ENCODE measurements at places on chromosomes 1 and 21.
A peak's percentile ranks its signal among the peaks of the same experiment; 100 is the strongest.

GRCh38 chr1:39554277-39554676 lies 22.3 kb downstream of the PABPC4 start:
- DNase-seq: no peak

DNA sequence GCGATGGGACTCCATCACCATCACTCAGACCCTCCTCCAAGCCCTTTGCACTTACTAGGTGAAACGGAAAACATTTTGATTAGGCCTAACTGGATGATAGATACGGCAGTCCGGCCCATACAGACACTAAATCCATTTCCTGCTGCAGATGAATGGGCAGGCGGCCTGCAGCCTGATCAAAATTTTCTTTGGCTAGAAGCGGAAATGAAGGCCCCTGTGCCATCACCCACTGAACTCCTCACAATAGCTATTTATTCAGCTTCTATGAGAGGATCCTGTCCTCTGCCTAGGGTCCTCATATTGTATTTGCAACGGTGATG lies 200.5 kb downstream of the OMA1 start:
- no peak for DNase-seq

GRCh38 chr1:191695865-191696264 lies 462.4 kb upstream of the RGS18 start:
- DNase-seq: no peak

DNA sequence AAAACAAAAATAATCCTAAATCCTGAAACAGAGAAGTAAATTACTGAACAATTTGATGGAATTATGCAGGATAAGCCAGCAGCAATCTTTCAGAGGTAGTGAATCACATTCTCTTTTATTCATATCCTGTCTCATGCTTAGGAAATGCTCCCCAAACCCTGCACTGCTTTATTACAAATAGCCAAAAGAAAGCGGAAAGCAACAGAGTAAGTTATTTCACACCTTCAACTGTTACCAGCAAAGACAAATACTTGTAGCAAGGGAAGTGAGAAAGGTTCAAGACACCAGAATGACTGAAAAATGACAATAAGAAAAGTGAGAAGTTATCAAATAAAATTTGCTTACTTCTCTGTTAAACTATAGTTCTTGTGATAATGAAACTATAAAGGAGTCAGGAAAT lies 6.2 kb downstream of the ZRANB2 start:
- no peak for DNase-seq

GRCh38 chr1:248152056-248152827 lies 7.3 kb downstream of the OR2M5 start:
- DNase-seq: no peak

DNA sequence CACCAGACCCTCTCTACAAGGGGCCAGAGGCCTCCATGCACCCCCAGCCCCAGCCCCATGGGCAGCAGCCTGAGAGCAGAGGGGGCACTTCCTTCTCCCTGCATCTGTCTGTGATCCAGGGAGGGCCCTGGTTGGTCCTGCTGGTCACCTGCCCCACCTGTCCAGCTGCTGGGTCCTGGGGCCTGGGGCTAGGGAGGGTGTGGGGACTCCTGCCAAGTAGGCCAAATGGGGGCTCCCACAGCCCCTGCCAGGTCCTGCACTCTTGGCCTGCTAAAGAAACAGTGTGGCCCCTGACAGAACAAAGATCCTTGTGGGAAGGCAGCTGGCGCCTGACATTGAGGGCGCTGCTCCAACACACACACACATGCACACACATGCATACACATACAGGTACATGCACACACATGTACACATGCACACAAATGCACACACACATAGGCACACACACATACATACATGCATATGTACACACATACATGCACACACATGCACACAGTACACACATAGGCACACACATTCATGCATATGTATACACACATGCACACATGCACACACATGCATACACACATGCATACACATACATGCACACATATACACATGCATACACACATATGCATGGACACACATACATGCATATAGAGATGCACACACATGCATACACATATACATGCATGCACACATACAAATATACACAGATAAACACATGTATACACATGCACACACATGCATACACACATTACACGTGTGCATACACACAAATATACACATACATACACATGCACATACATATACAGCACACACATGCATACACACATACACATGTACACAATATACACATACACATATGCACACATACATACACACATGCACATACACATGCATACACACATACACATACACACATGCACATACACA lies 49.9 kb downstream of the TRPM2 start:
- no peak for DNase-seq

- DNase-seq: no peak
These were observed 166.5 kb downstream of the PRDM16 start for GRCh38 chr1:3235496-3235895.

- no peak for DNase-seq
These were observed 270.9 kb downstream of the LMO4 start for GRCh38 chr1:87599569-87599968.

GRCh38 chr1:95641386-95641785 lies 407.4 kb downstream of the RWDD3 start:
- DNase-seq: no peak

DNA sequence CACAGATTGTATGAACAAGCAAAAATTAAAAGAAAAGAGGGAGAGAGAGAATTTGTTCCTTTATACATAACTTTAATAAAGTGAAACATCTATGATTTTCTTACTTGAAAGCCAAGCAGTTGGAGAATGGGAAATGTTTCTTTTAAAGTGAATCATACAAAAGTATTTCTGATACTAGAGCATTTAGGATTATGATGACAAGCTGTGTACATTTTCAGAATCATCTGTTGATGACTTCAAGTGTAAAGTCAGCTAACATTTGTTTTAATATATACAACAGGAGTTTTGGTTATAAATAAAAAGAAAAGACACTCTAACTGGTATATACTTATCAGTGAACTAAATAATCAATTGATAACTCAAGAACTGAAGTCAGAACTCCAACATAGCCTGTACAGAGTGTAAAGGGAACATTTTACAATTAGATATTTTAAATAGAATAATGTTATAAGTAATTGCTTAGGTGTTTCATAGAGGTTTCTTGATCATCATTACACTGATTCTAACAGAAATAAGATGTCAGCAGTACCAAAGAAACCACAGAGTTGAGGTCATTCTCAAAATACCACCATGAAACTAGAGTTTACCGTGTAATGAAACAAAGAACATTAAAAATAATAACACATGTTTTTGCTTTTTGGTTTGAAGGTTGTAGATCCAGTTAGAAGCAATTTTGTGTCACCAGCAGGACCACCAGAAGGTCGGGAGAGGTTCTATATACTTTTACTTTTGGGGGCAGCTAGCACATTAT lies 103.4 kb downstream of the COL24A1 start:
- no peak for DNase-seq

- DNase-seq: no peak
These were observed 52.1 kb upstream of the LAPTM5 start for GRCh38 chr1:30809514-30810263.

GRCh38 chr1:206456577-206457370 lies 13.5 kb upstream of the IKBKE start:
- DNase-seq: peak; percentile 76

GRCh38 chr1:62953633-62954032 lies 169.7 kb downstream of the ATG4C start:
- DNase-seq: no peak

DNA sequence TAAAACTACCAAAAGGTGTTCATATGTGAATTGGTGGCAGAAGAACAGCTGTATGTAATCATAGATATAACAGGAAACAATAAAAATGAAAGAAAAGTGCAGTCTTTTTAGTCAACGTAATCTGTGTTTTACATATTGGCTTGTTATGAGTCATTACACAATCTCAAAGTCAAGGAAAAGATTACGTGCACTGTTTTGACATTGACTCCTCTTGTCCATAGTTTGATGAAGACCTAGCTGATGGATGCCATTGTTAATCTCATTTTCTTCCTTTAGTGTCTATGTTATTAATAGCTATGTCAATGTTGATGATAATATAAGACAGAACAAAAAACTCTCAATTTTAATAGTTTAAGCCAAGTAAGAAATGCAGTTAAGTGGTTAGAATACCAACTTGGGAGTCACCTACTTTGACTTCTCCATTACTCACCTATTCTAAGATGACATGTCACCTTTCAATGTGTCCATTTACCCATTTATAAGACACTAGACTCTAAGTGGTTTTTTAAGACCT lies 84.5 kb upstream of the SAMSN1 start:
- DNase-seq: peak; percentile 28

GRCh38 chr1:209704584-209704983 lies at the start of gene HSD11B1:
HSD11B1 (plus strand) TSS chr1:209704846; CDS start chr1:209704943, 97 bp downstream.
- DNase-seq: peak; percentile 67

DNA sequence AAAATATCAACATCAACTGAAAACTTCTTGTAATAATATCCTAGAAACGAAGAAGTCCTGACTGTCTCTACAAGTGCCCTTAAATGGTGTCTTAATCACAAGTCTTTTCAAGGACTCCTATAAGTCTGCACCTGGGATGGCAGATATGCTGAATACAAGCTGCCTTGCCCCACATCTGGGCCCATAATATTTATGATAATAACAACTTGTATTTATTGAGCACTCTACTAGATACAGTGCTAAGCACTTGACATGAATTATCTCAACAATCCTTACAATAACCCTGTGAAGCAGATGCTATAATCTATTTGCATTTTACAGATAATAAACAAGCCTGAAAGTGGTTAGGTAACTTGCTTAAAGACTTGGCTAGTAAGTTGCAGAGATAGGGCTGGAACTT lies 78.0 kb upstream of the ZNF648 start:
- DNase-seq: no peak

GRCh38 chr1:159898527-159898926 lies 1.4 kb downstream of the CFAP45 start:
- no peak for DNase-seq

GRCh38 chr1:167794043-167794442 lies 72.3 kb downstream of the MPZL1 start:
- DNase-seq: no peak

- DNase-seq: peak; percentile 67
These were observed 56.8 kb downstream of the NFIA start for GRCh38 chr1:61138921-61139774.
